ENCODE measurements at places on chromosomes 2 and 18.

GRCh38 chr2:100606332-100606725, 43.5 kb downstream of the PDCL3 start:
- no peak for DNase-seq

- DNase-seq: no peak
These were observed 446.1 kb downstream of the ARHGAP15 start for GRCh38 chr2:143575340-143575739.

GRCh38 chr2:25597881-25598280, 75.5 kb downstream of the DTNB start:
- no peak for DNase-seq

GRCh38 chr2:42613281-42614064, 45.0 kb downstream of the MTA3 start:
- no peak for DNase-seq

DNA sequence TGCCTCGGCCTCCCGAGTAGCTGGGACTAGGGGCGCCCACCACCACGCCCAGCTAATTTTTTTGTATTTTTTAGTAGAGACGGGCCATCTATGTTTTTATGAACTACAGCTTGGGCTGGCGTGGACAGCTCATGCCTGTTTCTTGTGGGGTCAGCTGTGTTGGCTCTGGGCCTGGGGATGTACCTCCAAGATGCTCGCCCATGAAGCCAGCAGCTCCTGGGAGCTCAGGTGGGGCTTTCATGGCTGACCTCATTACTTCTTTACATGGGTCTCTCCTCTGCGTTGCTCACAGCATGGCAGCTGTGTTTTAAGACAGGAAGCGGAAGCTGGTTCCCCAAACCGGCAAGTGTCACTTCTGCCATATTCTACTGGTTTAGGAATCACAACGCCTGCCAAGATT, 203.1 kb downstream of the SOX11 start:
- DNase-seq: no peak

- no peak for DNase-seq
These were observed 77.0 kb downstream of the RAD51AP2 start for GRCh38 chr2:17441055-17441771.

GRCh38 chr2:240554767-240555493, 2.9 kb downstream of the ANKMY1 start:
- DNase-seq: no peak

- no peak for DNase-seq
These were observed 1.5 kb downstream of the GRHL1 start for GRCh38 chr2:9952856-9953503.

DNA sequence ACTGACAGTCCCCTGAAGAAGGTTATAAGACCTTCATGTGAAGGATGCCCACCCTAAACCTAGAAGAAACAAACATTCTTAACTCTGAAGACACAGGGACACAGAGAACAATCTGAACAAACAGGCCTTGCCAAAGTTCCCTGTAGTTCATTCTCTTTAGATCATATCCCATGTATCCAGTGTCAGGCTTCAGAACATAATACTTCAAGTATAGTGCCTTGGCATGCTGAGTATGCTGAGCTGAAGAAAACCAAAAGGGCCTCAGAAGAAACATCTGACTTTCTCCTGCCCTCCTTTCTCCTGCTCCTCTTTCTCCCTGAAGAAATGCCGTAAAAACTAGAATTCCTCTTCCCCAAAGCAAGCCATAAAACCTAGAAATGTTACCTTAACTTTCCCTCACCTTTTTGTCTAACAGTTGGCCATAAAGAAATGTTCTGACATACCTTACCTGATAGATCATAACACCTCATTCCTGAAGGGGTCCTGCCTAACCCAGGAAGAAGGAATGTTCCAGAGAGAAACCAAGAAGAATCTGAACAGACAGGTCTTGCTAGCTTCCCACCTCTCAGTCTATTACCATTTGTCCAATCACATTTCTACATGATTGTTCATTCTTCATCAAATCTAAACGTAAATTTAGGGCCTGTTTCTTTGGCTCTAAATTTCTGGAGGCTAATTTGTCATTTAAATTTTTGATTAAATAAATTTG, 160.1 kb upstream of the ZC3H15 start:
- DNase-seq: no peak

GRCh38 chr2:103961862-103962261, 892.1 kb upstream of the POU3F3 start:
- no peak for DNase-seq

- DNase-seq: no peak
These were observed 94.5 kb upstream of the TTC39C start for GRCh38 chr18:23920054-23920453.

DNA sequence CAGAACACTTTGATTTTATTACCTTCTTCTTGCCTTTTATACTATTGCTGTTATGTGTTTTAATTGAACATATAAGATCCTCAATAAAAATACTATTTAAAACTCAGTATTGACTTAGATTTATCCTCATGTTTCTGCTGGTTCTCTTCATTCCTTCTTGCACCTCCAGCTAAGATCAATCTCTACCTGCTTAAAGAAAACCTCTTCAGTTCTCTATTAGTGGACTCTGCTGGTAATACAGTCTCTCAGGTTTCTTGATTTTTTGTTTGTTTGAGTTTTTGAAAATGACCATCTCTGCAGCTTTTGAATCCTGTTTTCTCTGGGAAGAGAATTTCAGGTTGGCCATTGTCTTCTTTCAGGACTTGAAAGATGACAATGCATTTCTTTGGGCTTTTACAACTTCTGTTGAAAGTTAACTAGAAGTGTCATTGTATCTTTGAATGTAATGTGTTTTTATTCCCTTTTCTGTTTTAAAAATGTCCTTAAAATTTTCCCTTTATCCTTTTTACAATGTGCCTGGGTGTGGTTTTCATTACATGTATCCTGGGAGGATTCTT, 29.8 kb upstream of the TMEM131 start:
- DNase-seq: no peak

GRCh38 chr2:237702441-237703391, 75.3 kb downstream of the LRRFIP1 start:
- no peak for DNase-seq

GRCh38 chr2:45559436-45559835, 51.6 kb downstream of the SRBD1 start:
- DNase-seq: no peak

- DNase-seq: no peak
These were observed 137.2 kb downstream of the TFCP2L1 start for GRCh38 chr2:121147766-121148165.

GRCh38 chr18:78948707-78949106, 30.9 kb upstream of the SALL3 start:
- no peak for DNase-seq

- DNase-seq: no peak
These were observed 479.3 kb downstream of the CPS1 start for GRCh38 chr2:211035548-211036185.

GRCh38 chr2:11186145-11186544, 30.9 kb downstream of the SLC66A3 start:
- DNase-seq: no peak

- no peak for DNase-seq
These were observed 11.0 kb upstream of the ANKRD29 start for GRCh38 chr18:23673725-23674124.

- DNase-seq: no peak
These were observed 281.0 kb downstream of the AFF3 start for GRCh38 chr2:99861376-99861760.

GRCh38 chr2:177983183-177983788, 89.3 kb downstream of the PDE11A start:
- DNase-seq: no peak

DNA sequence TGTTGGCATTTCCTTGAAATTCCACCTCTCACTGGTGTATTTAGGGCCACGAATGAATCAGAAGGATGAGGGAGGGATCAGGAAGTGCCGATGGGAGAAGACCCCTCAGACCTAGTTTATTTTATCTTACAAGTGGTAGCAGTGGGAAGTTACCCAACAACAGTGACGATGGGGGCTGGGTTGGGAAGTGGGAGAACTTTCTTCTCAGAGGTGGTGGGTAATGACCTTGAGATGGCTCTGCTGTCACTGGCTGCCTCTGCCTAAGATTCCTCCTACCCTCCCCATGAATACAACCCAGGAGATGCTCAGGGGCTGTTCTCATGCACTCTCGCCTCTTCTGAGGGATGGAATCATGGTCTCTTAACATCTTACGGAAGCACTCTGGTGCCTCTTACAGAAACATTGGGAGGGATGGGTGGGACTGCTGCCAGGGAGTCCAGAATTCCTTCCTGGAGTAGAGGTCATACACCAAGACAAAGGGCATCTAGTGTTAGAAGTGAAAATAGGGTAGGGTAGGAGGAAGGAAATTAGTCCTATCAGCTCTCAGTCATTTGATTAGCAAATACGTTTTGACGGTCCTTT, 58.5 kb upstream of the TXNDC2 start:
- no peak for DNase-seq

DNA sequence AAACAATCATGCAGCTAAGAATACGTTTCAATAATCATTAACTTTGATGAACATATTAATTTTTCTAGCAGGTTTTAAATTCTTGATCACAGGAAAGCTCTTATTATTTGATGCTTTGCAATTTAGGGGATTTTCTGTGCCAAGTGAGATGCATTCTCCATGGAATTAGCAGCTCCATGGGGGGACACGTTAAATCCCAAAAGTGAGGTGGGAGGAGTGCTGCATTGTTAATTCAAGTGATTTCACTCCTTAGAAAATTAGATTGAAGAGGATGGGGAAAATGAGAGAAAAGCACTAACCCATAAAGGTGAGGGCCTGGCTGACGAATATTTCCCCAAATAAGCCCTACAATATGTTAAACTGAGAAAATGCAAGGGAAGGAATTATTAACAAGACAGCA, 69.2 kb downstream of the ACVR1C start:
- no peak for DNase-seq

GRCh38 chr2:144877893-144878292, 358.0 kb upstream of the ZEB2 start:
- no peak for DNase-seq

GRCh38 chr2:9715238-9715637, 84.4 kb upstream of the YWHAQ start:
- DNase-seq: no peak

DNA sequence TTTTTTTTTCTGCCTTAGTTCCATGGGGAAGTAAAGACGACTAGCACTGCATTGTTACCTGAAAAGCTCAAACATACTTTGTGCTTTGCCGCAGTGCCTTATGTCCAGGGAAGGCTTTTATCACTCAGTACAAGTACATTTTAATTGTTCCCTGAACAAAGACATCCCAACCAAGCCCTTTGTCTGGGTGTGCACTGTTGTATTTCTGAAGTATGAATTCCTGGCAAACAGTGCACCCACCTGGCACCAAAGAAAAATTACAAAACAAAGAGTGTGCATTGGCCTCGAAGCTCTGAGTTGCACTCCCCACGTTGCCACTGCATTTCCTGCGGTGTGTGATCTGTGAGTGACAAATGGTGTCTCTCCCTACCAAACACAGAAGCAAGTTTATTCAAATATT, 858.5 kb upstream of the PIK3C3 start:
- DNase-seq: no peak

DNA sequence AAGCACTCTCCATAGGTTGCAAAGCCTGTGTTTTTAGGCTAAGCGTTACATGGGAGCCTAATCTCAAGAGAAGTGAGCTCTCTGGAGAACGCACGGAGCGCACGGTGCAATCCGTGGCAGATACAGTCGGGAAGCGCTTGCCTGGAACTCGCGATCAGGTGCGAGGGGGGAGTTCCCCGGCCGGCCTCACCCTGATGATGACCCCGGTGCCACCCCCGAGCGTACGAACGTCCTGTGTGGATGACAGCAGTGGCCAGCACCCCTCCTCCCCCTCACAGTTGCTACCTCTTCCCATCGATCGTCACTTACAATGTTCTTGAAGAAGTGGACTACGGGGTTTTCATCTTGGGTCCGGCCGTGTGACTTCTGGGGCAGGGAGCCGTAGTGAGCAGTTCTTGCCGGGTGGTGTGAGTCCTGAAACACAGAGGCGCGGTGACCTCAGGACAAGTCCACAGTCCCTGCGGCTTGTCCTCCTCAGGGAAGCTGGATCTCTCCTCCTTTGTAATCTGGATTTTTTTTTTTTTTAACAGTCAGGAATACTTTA, 142.9 kb downstream of the MBP start:
- DNase-seq: no peak

- no peak for DNase-seq
These were observed 102.8 kb upstream of the ZNF521 start for GRCh38 chr18:25454730-25455129.

DNA sequence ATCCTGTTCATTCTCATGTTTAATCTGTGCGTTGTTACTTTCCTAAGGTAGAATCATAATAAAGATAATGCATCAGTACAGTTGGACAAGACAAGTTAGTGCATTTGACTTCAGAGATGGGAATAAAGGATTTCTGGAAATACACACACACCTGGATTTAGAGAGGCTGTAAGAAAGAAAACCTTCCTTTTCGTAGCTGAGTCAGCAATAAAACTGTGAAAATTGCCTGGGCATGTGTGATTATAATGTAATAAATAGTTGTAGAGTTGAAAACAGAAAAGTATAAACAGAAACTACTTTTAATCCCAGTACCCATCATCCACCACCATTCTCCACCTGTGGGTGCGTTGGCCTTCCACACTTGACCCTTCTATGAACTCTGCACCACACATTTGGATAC, 15.4 kb downstream of the CFAP53 start:
- no peak for DNase-seq

- no peak for DNase-seq
These were observed 137.8 kb downstream of the TDRD15 start for GRCh38 chr2:21261591-21261990.

- no peak for DNase-seq
These were observed 23.8 kb downstream of the ANKAR start for GRCh38 chr2:189698020-189698887.

GRCh38 chr2:218880102-218880858, at the start of gene WNT10A:
Gene WNT10A, plus strand, starts transcription at chr2:218880852. Its CDS starts 144 bp downstream, at chr2:218880996.
- no peak for DNase-seq

- no peak for DNase-seq
These were observed 6.8 kb upstream of the PDK1 start for GRCh38 chr2:172549131-172549530.

GRCh38 chr2:6675791-6676190, 189.9 kb downstream of the CMPK2 start:
- no peak for DNase-seq

DNA sequence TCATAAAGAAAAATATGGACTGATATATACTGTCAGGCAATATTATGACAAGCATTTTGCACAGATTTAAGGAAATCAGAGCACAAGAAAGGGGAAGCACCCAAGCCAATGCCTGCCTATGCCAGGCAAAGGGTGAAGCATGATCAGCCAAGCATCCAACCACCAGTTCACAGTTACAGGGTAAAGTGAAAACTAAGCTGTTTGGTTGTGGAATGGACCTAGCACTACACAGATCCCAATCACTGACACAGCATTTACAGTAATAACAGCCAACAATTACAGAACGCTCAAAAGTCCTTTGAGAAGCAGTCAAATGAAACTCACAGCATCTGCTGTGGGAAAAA, 90.3 kb downstream of the SP3 start:
- DNase-seq: no peak

DNA sequence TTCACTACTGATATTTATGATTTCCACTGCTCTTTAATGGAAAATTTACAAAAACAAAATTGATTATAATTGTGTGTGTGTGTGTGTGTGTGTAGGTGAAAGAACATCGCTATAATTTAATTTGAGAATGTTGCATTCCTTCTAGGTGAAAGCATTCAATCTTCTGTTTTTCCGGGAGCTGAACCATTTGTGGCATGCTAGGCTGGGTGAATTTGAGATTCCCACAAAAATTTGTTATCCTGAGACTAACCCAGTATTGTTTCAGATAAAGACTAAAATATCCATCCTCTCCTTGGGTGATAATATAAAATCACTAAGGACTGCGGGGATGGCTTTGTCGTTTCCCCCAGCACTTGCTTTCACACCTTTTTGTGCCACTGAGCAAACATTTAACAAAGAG, 911.2 kb upstream of the PIK3C3 start:
- no peak for DNase-seq

All from C1 segment of cervical spinal cord (tissue), 14 donors.